ENCODE measurements at places on chromosomes 11 and 22.

- DNase-seq = no peak
Observed at GRCh38 chr11:72784662-72785061, 9.2 kb downstream of the STARD10 start.

DNA sequence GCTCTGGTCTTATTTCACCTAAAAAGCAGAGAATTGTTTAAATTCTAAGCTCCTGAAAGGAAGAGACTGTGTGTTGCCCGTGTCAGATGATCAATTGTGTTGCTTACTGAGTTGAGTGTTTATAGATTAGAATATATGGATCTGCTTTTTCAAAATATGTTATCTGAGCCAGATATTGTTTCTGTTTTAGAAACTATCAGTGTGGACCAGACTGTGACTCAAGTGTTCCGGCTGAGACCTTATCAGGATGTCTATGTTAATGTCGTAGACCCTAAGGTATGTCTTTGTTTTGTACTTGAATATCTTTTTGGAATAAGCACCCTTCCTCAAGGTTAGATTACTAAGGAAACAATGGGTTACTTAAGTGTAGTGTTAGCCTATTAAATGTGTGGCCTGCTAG lies 11.0 kb downstream of the DEPDC5 start:
- DNase-seq = peak; percentile 20

GRCh38 chr11:81569999-81570398 lies 1163.7 kb downstream of the FAM181B start:
- DNase-seq = no peak

GRCh38 chr11:29135504-29135903 lies 881.3 kb downstream of the KCNA4 start:
- DNase-seq = peak; percentile 25

- no peak for DNase-seq
Observed at GRCh38 chr22:30704978-30705377, 10.3 kb downstream of the OSBP2 start.

DNA sequence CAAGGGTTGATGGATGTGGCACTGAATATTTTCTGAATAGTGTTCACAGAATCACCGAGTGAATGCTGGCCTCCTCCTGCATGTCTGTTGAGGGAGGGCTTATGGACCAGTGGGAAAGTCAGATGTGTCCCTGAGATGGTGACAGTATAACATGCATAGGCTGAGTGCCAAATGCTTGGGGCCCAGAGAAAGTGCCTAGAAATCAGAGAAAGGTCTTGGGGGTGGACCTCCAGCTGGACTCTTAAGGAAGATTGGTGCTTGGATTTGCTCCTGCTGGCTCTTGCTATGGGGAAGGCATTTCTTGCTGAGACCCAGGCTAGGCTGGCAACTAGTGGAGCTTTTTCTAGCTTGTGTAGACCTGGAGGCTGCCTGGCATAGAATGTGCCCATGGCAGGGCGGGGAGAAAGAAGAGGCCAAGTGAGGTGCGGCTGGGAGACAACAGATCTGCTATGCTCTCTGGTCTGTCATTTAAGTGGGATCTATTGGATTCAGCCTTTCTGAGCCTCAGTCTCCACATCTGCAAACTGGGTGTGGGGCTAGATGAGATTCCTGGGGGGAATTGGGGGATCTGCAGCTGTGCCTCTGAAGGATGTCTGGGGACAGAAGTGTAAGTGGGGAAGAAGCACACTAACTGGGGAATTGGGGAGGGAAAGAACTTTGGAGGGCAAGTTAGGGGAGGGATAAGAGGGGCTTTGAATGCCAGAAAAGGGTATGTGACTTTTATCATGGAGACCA lies 27.4 kb downstream of the ZNRF3 start:
- no peak for DNase-seq

DNA sequence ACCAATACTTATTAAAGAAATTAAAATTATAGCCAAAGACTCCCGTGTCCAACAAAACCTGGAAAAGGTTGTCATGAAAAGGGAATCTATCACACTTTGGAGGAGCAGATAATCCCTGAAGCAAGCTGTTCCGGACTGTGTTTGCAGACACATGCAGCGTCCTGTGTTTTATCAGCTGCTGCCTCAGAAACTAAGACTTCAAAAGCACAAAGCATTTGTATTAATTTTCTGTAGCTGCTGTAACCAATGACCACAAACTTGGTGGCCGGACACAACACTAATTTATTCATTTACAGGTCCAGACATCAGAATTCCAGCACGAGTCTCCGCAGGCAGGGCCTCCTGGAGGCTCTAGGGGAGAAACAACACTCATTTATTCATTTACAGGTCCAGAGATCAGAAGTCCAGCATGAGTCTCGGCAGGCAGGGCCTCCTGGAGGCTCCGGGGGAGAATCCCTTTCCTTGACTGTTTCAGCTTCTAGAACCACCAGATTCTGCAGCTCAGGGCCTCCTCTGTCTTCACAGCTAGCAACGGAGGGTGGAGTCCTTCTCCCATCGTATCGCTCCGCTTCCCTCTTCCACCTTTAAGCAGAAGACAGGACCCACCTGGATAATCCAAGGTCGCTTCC lies 465.3 kb downstream of the BRD1 start:
- DNase-seq = no peak

GRCh38 chr11:126059238-126059781 lies 3.4 kb downstream of the CDON start:
- no peak for DNase-seq

- DNase-seq = no peak
Observed at GRCh38 chr22:47779474-47779873, 1017.0 kb downstream of the TBC1D22A start.

GRCh38 chr11:128244871-128245270 lies 342.5 kb downstream of the ETS1 start:
- peak; percentile 35 for DNase-seq

- no peak for DNase-seq
Observed at GRCh38 chr22:44200451-44200850, 19.7 kb downstream of the PARVG start.

GRCh38 chr11:128928400-128928799 lies 14.3 kb downstream of the TP53AIP1 start:
- DNase-seq = no peak

- DNase-seq = no peak
Observed at GRCh38 chr11:70732881-70733196, 334.5 kb downstream of the CTTN start.

DNA sequence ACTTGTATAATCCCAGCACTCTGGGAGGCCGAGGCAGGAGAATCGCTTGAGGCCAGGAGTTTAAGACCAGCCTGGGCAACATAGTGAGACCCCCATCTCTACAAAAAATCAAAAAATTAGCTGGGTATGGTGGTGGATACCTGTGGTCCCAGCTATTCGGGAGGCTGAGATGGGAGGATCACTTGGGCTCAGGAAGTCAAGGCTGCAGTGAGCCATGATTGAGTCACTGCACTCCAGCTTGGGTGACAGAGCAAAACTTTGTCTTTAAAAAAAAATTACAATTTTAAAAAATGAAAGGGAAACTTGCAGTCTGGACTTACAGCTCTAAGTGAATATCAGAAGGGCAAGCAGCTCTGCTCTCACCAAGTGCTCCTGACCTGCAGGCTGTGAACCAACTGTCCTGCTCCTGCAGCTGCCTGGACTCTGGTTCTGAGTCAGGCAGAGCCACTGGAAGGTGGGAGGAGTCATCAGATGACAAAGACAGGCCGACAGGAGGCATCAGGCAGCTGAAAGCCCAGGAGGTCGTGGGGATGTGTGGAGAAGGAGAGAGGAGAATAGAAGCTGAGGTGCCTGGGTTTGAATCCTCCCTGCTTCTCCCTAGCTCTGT lies 9.6 kb downstream of the SMTNL1 start:
- DNase-seq = peak; percentile 41

GRCh38 chr22:32518848-32519247 lies 44.2 kb downstream of the FBXO7 start:
- no peak for DNase-seq

DNA sequence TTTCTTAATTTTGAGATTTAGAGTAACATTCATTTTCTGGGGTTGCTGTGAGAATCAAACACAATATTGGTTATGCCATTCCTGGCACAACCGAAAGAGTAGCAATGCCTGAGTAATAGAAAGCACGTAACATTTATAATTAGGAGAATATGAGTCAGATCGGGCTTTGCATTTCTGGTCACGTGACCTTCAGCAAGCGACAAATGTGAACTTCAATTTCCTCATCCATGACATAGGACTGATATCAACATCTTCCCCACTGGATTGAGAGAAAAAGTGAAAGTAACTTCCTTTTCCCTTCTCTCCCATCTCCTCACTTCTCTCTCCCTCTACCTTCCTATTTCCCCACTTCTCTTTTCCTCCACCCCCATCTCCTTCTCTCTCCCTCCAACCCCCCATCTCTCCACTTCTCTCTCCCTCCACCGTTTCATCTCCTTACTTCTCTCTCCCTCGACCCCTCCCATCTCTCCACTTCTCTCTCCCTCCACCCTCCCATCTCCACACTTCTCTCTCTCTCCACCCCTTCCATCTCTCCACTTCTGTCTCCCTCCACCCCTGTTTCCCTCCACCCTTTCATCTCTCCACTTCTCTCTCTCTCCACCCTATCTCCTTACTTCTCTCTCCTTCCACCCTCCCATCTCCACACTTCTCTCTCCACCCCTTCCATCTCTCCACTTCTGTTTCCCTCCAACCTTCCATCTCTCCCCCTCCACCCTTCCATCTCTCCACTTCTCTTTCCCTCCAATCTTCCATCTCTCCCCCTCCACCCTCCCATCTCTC lies 33.5 kb upstream of the CAT start:
- no peak for DNase-seq

GRCh38 chr11:46451759-46452158 lies 60.2 kb upstream of the CHRM4 start:
- DNase-seq = no peak

GRCh38 chr11:122186439-122187080 lies 70.5 kb upstream of the BLID start:
- DNase-seq = peak; percentile 99

GRCh38 chr11:131840545-131840944 lies 470.1 kb downstream of the NTM start:
- DNase-seq = no peak

GRCh38 chr11:119688356-119688755 lies 40.6 kb downstream of the NECTIN1 start:
- DNase-seq = no peak

- no peak for DNase-seq
Observed at GRCh38 chr11:119691701-119692539, 37.1 kb downstream of the NECTIN1 start.
